Retinal pigment epithelial cell (primary cell): ENCODE measurements at places on chromosomes 6 and 20.

DNA sequence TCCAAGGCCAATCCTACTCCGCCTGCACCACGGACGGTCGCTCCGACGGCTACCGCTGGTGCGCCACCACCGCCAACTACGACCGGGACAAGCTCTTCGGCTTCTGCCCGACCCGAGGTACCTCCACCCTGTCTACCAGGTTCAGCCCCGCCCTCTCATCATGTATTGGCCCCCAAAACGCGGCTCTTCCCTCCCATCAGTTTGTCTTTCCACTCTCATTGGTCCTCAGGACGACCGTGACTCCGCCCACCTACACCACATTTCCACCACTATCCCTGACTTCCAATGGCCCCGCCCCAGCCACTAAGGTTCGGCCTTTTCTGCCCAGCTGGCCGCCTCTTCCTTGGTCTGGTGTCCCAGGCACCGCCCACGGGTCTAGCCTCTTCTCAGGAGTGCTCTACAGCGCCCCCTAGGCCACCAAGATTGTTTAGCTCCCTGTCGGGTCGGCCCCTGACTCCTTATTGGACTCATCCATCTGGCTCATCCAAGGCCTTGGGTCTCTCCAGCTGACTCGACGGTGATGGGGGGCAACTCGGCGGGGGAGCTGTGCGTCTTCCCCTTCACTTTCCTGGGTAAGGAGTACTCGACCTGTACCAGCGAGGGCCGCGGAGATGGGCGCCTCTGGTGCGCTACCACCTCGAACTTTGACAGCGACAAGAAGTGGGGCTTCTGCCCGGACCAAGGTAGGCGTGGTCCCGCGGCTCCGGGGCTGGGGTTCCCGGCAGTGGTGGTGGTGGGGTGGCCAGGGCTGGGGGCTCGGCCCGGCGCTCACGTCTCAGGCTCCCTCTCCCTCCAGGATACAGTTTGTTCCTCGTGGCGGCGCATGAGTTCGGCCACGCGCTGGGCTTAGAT, 3.1 kb downstream of the MMP9 start:
- no peak for DNase-seq

- DNase-seq = no peak
Measured at GRCh38 chr20:34977365-34978091, 21.9 kb downstream of the MYH7B start.

GRCh38 chr20:63628246-63628975, 1.5 kb upstream of the GMEB2 start:
- DNase-seq = no peak

- no peak for DNase-seq
Measured at GRCh38 chr6:88167352-88167937, 1.3 kb upstream of the CNR1 start.

GRCh38 chr6:119350202-119350951, 816 bp upstream of the MAN1A1 start:
- no peak for DNase-seq

- DNase-seq = peak; percentile 58
Measured at GRCh38 chr20:48523191-48523995, 304.4 kb downstream of the PREX1 start.

- no peak for DNase-seq
Measured at GRCh38 chr6:40391086-40391485, 196.1 kb downstream of the LRFN2 start.

DNA sequence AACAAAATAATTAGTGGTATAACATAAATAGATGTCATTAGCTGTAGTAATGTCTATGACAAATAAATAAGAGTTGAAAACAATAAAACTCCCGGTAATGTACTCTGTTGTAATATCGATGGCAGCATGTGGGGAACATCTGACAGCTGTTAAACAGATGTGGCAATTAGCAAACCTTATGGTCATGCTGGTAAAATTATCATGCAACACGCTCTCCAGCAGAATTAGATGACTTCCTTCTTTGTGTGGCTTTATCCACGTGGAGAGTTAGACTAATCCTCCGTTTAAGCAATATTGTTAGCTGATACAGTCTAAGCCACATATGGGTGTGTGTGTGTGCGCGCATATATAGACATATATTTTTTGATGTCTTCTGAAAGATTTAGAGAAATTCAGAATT, 77.7 kb upstream of the ZFP64 start:
- no peak for DNase-seq

DNA sequence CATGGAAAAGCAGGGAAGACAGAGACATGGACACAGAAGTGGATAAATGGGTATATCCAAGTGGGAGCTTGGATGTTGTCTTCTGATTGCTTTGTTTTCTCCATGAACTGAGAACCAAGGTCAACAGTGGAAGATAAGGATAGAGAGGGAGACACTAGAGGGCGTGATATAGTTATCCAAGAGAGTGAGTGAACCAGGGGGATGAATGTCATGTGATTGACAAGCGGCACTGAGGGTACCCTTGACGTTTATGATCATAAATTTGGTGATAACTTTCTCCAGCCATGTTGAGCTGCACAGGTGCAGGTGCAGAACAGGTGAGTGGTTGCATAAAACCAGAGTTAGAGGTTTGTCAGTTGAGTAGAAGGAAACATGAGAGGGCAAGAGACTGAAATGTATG, 20.7 kb downstream of the EBF4 start:
- DNase-seq = no peak
